ENCODE measurements at places on chromosomes 7 and 10. TPM values are rescaled to one million over a fixed set of nuclear protein-coding genes. Genes with fewer than 3 reads are reported as not detected.

- DNase-seq, result no peak
These were observed 7.6 kb downstream of the ZRANB1 start for GRCh38 chr10:124949543-124949942.

DNA sequence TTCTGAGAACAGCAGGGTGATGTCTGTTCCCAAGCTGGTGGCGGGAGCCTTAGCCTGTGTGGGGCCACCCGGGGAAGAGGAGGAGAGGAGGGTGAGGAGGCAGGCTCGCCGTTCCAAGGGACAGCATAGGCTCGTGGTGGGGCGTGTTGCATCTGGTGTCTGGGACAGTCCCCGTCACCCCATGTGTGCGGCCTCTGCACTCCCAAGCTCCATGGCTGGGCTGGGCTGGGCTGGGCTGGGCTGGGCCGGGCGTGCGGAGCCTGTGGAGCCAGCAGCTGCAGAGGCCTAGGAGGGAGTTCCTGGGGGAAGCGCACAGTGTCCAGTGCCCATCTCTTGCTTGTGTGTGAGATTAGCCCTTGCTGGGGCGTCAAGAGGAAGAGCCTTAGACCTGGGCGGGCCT is 20.9 kb upstream of the TTYH3 start:
- DNase-seq, result no peak

GRCh38 chr10:59754951-59755350 is 1.7 kb upstream of the MRLN start:
- DNase-seq, result no peak

GRCh38 chr10:48465860-48466521 is 138.9 kb downstream of the ARHGAP22 start:
- DNase-seq, result no peak

- DNase-seq, result no peak
These were observed 551.5 kb downstream of the KCNMA1 start for GRCh38 chr10:77086081-77086480.

The SSC4D gene
- polyA plus RNA-seq, result 0.79 TPM

All from GM12878 (cell line).